WTC11 (cell line): ENCODE measurements at places on chromosomes 7 and 10.

GRCh38 chr10:3755440-3756359, 29.3 kb downstream of the KLF6 start:
- no peak overlapping the region for H3K4me3 ChIP-seq
- no peak overlapping the region for H3K27ac ChIP-seq
- peaks cover under 1% of the 10 kb centered on the region; the same call in 1 of the 2 replicates for H3K4me1 ChIP-seq
- no peaks in the 10 kb centered on the region for H3K36me3 ChIP-seq

GRCh38 chr7:103915680-103916357, 73.6 kb downstream of the RELN start:
- H3K4me1 ChIP-seq: no peaks in the 10 kb centered on the region
- H3K27me3 ChIP-seq: no peaks in the 10 kb centered on the region
- H3K36me3 ChIP-seq: no peaks in the 10 kb centered on the region
- no peak for DNase-seq
- H3K27ac ChIP-seq: no peak overlapping the region
- H3K4me3 ChIP-seq: no peak overlapping the region

- no peaks in the 10 kb centered on the region for H3K27me3 ChIP-seq
- no peak overlapping the region for H3K27ac ChIP-seq
- no peak overlapping the region for H3K4me3 ChIP-seq
Observed at GRCh38 chr7:37162106-37162505, 286.6 kb downstream of the ELMO1 start.

GRCh38 chr10:21336476-21337170, 188.9 kb downstream of the SKIDA1 start:
- peak overlapping the region; percentile 97 for H3K27ac ChIP-seq
- DNase-seq: peak; percentile 25
- no peak overlapping the region for H3K4me3 ChIP-seq
- no peaks in the 10 kb centered on the region for H3K27me3 ChIP-seq
- peaks cover 30% of the 10 kb centered on the region for H3K4me1 ChIP-seq

- no peaks in the 10 kb centered on the region for H3K36me3 ChIP-seq
- H3K4me3 ChIP-seq: peak overlapping the region; percentile 94
- H3K4me1 ChIP-seq: peaks cover 6% of the 10 kb centered on the region
- peak overlapping the region; percentile 82 for H3K27ac ChIP-seq
Observed at GRCh38 chr7:144835155-144835611, 670 bp downstream of the TPK1 start.

- no peaks in the 10 kb centered on the region for H3K36me3 ChIP-seq
- H3K4me1 ChIP-seq: 0 out of 2 replicates have a peak, but pooled peaks cover 9% of the 10 kb centered on the region
- H3K27me3 ChIP-seq: peaks cover 6% of the 10 kb centered on the region
- H3K27ac ChIP-seq: no peak overlapping the region
Observed at GRCh38 chr7:50397971-50398324, 52.2 kb downstream of the FIGNL1 start.

DNA sequence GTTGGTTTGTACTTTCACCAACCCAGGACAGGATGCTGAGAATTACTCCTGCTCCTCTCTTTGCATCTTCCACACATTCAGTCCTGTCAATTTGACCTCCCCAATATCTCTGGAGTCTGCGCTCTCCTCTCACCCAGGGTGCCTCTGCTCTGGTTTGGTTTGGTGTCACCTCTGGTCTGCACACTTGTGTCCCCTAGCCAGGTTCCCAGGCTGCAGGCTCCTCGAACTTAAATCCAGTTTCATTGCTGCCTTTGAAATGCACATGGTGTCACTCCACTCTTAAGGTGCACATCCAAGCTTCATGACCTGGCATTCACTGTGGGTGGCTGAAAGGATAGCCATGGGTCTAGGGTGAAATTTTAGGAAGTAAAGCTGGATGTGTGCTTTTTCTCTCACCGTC, 271.6 kb downstream of the RPS24 start:
- no peaks in the 10 kb centered on the region for H3K36me3 ChIP-seq
- H3K4me3 ChIP-seq: no peak overlapping the region
- no peaks in the 10 kb centered on the region; the same call in 1 of the 2 replicates for H3K27me3 ChIP-seq
- DNase-seq: no peak
- H3K27ac ChIP-seq: no peak overlapping the region; the same call in 1 of the 2 replicates

- H3K4me3 ChIP-seq: no peak overlapping the region
- H3K27ac ChIP-seq: no peak overlapping the region
- DNase-seq: no peak
- peaks cover 41% of the 10 kb centered on the region for H3K36me3 ChIP-seq
- H3K27me3 ChIP-seq: no peaks in the 10 kb centered on the region
- H3K4me1 ChIP-seq: no peaks in the 10 kb centered on the region
Observed at GRCh38 chr10:123180101-123181090, 26.2 kb downstream of the BUB3 start.

DNA sequence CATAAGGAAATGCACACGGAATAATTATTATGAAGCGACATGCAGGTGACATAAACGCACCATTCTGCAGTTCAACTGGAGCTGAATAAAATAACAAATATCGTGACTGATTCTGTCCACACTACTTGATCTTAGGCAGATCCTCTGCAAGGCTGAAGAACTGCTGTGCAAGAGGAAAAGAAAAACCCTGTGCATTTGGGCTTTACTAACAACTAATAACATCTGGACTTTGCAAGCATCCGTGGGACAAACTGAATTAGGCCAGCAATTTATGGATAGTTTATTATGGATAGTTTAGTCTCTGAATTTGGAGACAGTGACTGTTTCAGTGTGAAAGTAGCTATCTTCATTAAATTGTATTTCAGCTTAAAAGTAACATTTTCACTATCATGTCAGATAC, 309.4 kb downstream of the SFMBT2 start:
- H3K36me3 ChIP-seq: no peaks in the 10 kb centered on the region
- DNase-seq: no peak
- no peak overlapping the region for H3K27ac ChIP-seq
- H3K4me1 ChIP-seq: no peaks in the 10 kb centered on the region

- H3K4me1 ChIP-seq: peaks cover 13% of the 10 kb centered on the region
- no peaks in the 10 kb centered on the region for H3K36me3 ChIP-seq
- no peak overlapping the region for H3K27ac ChIP-seq
- H3K4me3 ChIP-seq: no peak overlapping the region
- DNase-seq: no peak
Observed at GRCh38 chr10:34018784-34019183, 684.3 kb upstream of the NRP1 start.

DNA sequence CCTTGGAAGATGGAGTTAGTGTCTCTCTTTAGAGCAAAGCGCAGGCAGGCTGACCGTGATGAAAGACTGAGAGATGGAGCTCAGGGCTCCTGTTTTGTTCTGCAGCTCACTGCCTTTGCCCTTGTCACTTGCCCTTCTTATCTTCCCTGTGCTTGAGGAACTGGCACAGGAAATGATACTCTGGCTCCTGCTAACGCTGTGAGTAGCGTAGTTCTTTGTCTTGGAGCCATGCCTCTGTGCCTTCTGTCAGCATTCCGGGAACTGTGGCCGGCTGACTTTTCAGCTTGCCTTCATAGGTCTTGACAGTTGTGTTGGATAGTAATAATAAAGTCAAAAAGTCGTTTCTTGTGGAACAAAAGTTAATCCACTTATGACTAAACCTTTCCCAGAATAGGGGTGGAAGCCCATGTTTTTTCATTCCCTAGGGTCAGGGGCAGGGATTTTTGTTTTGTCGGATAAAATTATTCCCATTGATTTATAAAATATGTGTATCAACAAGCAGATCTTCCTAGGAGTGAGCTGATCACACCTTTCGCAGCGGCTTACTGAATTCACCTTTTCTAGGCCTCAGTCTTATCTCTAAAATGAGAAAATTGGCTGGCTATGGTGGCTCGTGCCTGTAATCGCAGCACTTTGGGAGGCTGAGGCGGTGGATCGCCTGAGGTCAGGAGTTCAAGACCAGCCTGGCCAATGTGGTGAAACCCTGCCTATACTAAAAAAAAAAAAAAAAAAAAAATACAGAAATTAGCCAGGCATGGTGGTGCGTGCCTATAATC, 16.6 kb upstream of the TMEM236 start:
- no peak overlapping the region for H3K27ac ChIP-seq
- no peak for DNase-seq
- H3K27me3 ChIP-seq: no peaks in the 10 kb centered on the region
- no peaks in the 10 kb centered on the region for H3K36me3 ChIP-seq

- no peak overlapping the region for H3K4me3 ChIP-seq
- H3K27me3 ChIP-seq: peaks cover 90% of the 10 kb centered on the region
- H3K36me3 ChIP-seq: no peaks in the 10 kb centered on the region
Observed at GRCh38 chr7:100210805-100211204, 8.9 kb upstream of the PVRIG start.
